ENCODE measurements at places on chromosomes 13 and 19.

GRCh38 chr19:44640518-44640917 is 3.2 kb upstream of the PVR start:
- DNase-seq, result no peak

GRCh38 chr19:8423817-8424223 is 10.7 kb downstream of the MARCHF2 start:
- no peak for DNase-seq

DNA sequence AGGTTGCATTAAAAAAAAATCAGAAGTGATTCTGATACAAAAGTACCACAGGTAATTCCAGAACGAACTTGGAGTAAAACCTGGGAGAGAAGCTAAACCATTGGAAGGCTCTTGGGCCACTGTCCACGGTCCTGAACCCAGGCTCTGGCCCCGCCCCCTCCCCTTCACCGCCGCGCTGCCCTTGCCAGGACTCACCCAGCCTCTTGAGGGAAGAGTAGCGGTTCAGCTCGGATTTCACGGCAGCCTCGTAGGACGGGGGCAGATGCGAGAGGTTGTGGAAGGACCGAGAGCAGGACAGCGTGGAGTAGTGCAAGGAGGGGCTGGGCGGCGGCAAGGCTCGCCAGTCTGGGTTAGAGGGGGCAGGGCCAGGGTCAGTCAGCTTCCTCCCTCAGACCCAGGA is 5.7 kb downstream of the SHISA7 start:
- peak; percentile 39 for DNase-seq

DNA sequence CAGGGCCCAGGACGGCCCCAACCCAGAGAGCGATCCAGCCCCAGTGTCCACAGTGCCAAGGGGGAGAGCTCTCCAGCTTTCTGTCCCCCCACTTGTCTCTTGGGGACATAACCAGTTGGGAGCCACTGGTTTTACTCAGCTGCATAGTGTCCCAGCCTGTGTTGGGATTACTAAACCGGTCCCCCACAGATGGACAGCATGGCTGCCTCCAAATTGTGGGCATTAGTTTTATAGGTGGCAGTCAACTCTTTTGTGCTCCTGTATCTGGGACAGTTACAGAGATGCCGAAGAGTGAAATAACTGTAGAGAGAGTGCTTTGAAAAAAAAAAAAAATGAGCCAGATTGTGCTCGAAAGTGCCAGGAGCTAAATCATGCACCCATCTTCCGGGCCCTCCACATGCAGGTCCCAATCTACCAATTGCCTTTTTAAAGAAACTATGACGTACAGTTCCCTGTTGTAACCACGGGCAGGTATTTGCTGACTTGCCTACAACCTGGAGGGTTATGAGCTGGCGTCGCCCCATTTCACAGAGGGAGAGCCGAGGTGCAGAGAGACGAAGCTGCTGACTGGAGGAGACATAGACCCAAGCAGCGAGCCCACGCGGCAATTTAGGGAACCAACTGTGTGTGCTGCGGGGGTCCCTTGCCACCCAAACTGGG is 2.4 kb upstream of the NFIC start:
- no peak for DNase-seq

- DNase-seq, result no peak
Observed at GRCh38 chr13:48252176-48252575, 19.2 kb downstream of the ITM2B start.

GRCh38 chr13:99051768-99052455 is 74.0 kb upstream of the DOCK9 start:
- no peak for DNase-seq

GRCh38 chr13:46864941-46865340 is 31.9 kb downstream of the HTR2A start:
- no peak for DNase-seq

GRCh38 chr19:48928164-48929025 is 5.1 kb upstream of the DHDH start:
- no peak for DNase-seq

- no peak for DNase-seq
Observed at GRCh38 chr19:42697884-42698283, 42.4 kb downstream of the PSG3 start.

- DNase-seq, result no peak
Observed at GRCh38 chr19:46066471-46066870, 25.7 kb upstream of the IGFL4 start.

- no peak for DNase-seq
Observed at GRCh38 chr19:32921624-32922023, 50.1 kb downstream of the CEP89 start.

DNA sequence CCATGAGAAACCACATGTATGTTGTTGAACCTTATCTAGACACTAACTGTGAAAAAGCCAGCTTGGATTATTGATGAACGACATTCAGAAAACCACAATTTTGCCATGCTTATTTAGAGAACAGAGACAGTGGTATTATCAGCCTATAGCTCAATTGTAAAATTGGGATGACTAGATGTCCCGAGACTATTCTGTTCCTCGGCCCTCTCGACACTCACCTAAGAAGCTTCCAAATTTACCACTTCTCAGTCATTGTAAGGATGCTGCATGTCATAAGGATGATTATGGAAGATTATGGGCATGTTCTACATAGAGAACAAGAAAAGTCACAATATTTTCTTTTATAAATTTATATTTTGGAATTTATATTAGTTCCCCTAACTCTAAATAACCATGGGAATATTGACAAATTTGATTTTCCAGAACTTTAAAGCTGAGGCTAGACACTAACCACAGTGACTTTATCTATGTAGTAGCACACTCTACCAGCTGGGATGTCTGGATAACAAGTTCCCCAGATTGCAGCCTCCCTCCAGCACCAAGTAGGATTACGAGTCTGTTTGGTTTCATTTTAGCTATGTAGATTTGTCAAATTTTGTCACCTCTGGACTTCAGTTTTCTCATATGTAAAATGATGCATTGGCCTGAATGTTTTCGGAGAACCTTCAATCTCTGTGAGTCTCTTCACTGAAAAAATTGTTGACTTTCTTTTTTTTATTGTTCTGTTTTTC is 513.6 kb downstream of the IRS2 start:
- no peak for DNase-seq

- DNase-seq, result no peak
Observed at GRCh38 chr13:66128201-66128600, 1101.9 kb downstream of the PCDH9 start.

DNA sequence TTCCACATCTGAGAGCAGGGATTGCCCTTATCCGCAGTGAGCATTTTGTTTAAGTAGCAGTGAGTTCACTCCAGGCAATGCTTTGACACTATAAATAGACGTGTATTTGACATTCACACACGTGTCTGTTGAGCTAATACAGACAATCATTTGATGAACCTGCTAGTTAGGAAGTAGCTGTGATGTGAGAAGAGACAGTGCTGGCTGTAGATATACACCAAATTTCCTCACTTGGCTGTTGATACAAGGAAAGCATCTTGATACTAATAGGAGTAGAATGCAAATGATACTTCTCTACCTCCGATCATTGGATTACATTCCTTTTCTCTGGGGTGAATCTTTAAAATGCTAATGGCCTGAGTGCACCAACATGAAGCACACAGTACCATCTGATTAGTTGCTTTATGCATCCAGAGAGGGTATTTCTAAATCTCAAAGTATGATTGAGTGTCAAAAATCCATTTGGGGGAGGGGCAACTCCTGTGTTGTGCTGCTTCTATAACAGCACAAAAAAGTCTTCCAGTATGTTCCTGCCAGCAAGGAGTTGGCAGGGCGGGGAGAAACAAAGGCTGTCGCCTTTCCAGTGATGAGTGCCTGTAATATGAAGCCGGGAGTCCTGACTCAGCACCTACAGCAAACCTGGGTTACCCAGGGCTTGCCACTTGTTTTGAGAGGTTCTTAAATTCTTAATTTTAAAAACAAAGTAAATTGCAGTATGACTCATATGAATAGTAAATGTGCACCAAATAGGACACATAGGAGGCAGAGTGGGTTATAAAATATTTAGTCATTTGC is 7.0 kb downstream of the CUL4A start:
- no peak for DNase-seq

- no peak for DNase-seq
Observed at GRCh38 chr13:65585346-65585745, 1644.8 kb downstream of the PCDH9 start.

GRCh38 chr13:41707194-41707821 is 250.0 kb downstream of the RGCC start:
- DNase-seq, result no peak

DNA sequence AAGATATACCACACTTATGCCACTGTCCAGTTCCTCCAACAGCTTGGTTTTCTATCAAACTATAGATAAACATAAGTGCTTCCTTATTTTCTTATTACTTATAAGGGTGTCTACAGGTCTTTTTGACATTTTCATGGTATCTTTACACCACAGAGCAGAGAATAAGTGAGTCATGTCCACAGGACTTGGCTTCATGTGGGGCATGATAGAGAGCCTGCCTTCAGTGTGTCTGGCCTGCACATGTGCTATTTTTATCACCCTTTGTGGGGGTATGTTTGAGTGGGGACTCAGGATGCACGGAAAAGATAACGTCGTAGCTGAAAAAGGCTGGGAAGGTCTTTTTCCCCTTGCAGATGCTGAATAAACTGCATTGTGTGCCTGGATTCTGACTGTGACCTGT is 8.1 kb upstream of the STOML3 start:
- DNase-seq, result no peak

DNA sequence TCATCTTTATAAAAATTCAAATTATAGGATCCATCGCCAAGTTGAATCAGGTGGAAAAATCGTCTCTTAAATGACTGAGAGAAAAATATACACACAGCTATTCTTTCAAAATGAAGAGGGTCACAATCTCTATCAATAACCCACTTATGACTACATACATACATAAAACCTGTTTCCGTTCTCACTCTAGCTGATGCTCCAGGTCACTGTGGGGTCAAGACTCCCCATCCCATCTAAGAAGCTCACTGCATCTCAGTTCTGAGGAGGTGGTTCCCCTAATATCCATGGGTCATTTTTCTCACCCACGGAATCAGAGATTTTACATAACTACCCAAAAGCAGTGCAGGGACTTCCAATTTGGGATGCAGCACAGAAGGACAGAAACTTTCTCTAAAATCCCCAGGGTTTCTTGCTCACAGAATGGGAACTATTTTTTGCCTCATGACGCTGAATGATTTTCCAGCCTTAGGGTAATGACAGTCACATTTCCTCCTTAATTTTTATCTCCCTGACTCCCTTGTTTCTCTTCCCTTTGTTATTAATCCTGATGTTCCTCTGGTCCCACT is 56.8 kb downstream of the DOCK9 start:
- DNase-seq, result no peak

GRCh38 chr13:19634256-19634740 is 839 bp downstream of the MPHOSPH8 start:
- no peak for DNase-seq

DNA sequence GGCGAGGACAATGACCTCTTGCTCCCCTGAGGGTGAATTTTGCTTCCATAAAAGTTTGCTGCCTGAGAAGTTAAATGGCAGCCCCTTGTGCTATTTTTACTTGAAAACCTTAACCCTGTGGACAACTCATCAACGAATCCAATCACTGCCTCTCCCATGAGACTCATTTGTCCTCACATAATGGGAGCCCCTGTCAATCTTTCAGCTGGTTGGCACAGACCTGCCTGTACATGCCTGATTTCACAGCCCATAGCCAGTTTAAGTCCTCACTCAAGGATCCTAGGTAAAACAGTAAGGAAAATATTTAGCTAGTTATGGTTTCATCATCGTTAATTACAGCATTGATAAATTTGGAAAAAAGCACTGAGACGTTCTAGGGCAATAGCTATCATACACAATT is 207.4 kb downstream of the NHLRC3 start:
- no peak for DNase-seq

GRCh38 chr19:900302-901111 is 7.2 kb downstream of the RNU6-9 start:
- no peak for DNase-seq

- no peak for DNase-seq
Observed at GRCh38 chr13:111508902-111509509, 188.6 kb downstream of the TEX29 start.

- no peak for DNase-seq
Observed at GRCh38 chr13:52428295-52428694, 22.1 kb downstream of the VPS36 start.

GRCh38 chr13:49466292-49466838 is 22.3 kb downstream of the SETDB2 start:
- DNase-seq, result no peak

- DNase-seq, result no peak
Observed at GRCh38 chr13:26247011-26247410, 6.9 kb upstream of the CDK8 start.

GRCh38 chr19:36183245-36183628 is 31.0 kb upstream of the COX7A1 start:
- DNase-seq, result no peak

DNA sequence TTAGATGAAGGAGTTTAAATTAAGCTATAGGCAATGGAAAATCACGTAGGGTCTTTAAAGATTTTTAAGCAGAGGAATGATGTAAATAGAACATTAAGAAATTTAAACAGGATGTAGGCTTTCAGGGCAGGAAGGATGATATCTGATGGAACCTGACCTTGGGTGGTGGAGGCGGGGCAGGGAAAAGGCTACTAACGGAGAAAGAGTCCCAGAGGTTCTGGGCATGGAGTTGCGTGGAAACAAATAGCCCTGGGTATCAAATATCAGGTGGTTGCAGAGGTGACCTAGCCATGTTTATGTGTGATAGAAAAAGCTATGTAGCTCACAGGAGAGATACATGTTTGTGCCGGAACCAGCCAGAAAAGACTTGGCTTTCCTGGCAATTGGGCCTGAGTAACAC is 7.8 kb upstream of the CDK8 start:
- no peak for DNase-seq

DNA sequence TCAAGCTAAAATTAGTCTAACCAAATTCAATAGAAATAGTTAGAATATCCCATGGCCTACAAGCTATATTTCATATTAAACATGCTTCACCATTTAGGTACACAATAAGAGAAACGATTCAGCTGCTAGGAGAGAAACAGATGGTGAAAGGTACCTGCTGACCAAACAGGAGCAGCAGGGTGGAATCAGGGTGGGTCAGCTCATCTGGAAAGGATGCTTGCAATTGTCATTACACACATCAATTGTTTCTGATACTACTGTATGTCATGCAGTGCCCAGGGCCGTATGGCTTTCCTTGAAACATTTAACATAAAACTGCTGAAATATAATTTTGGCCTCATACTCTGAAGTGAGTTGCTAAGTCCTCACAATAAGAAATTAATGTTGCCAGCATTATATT is 776.0 kb downstream of the DACH1 start:
- DNase-seq, result no peak

DNA sequence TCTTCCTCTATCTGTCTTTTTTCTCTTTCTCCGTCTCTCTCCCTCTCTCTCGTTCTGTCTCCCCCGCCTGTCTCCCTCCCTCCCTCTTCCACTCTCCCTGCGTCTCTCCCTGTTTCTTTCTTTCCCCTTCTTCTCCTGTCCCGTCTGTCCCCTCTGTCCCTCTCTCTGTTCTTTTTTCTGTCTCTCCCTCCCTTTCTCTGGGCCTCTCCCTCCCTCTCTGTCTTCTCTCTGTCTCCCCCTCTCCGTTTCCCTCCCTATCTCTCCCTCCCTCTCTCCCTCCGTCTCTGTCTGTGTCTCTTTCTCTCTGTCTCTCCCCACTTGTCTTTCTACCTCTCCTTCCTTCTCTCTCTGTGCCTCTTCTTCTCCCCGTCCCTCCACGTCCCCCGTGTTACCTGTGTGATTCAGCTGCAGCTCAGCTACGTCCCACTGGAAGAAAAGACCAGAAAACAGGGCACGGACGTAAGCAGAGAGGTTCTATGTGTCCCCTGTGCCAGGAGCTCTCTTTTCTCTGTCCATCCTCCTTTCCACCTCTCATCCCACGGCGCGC is 1.2 kb downstream of the CD70 start:
- no peak for DNase-seq

- no peak for DNase-seq
Observed at GRCh38 chr19:12833738-12834565, 427 bp downstream of the RTBDN start.
